CD4-positive, alpha-beta T cell treated with Interleukin-6 at 100 ng/mL for 8 hours (primary cell): ENCODE measurements at places on chromosomes 6 and 20.

DNA sequence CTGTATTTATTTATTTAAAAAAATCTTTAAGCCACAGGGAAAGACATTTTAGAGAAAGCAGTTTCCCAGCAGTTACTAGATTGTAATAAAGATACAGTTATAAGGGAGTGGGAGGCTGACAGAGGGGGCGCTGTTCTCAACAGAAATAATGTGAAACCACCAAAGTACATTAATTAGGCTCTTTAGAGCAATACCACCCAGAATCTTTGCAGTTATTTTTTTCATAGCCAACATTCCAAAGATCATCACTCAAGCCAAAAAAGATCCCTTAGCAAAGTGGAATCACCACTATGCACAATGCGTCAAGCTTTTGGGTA lies 331.3 kb upstream of the DEFB112 start:
- DNase-seq: no peak

GRCh38 chr20:1214838-1215261 lies 11.0 kb upstream of the RAD21L1 start:
- no peak for DNase-seq

DNA sequence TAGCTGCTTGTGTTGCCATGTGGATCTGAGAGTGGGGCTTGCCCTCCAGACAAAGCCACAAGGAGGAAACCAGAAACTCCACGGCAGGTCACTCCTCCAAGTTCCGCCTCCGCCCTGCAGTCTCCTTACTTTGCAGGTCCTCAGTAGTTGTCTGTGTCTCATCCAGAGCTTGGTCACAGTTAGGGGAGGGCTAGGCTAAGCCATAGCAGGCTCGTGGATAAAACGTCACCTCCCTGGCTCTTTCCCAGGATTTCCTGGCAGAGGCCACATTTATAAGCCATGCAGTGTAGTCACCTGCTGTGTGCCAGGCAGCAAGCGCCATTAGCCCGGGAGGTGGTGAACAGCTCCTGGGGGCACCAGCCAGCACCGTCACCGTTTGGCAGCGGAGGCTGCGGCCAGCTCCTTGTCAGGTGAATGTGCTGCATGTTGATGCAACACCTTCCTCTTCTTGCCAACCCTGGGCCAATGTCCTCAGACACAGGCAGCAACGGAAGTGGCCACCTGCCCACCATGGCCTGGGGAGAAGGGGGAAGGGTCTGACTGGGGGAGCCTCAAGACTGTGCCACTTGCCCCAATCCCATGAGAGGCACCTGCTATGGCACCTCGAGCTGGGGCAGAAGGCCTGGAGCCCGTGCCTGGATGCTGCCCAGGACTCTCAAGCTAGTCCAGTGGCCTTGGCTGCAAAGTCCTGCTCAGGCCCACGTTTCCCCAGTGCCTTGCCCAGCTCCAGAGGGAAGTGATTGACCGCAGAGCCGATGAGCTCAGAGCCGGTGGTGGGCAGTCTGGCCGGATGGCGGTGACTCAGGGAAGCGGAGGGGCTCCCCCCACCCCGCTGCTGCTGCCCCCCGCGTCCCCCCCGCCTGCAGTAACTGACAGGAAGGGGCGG lies 39.0 kb upstream of the SLCO4A1 start:
- peak; percentile 33 for DNase-seq

- DNase-seq: no peak
These were observed 10.8 kb upstream of the FOXC1 start for GRCh38 chr6:1598886-1599285.

- DNase-seq: no peak
These were observed 2.1 kb downstream of the VEGFA start for GRCh38 chr6:43771858-43772680.

DNA sequence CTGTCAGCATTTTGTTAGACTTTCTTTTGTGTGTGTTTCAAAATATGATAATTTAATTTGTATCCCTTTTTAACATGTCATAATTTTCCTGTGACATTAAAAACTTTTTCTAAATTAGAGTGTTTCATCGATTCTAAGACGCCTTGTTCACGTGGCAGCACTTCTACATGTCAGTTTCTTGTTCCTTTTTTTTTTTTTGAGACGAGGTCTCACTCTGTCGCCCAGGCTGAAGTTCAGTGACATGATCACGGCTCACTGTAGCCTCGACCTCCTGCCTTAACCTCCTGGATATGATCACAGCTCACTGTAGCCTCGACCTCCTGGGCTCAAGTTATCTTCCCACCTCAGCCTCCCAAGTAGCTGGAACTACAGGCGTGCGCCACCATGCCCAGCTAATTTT lies 27.6 kb upstream of the ADRM1 start:
- no peak for DNase-seq

DNA sequence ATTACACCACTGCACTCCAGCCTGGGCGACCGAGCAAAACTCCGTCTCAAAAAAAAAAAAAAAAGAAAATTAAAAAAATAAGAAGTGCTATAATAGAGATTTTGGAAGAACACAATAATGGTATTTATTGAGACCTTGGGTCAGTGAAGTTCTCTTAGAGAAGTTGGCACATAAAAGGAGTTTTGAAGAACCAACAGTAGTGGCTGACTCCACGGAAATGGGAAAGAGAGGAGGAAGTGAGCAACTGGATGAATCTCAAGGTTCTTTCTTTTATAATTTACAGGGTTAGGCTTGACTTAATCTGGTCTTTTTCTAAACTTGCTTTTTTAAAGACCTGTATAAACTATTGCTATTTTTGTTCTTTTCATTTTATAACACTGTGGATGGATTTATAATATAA lies 52.8 kb downstream of the TOMM6 start:
- DNase-seq: no peak

GRCh38 chr20:34222208-34222607 lies 19.0 kb upstream of the ASIP start:
- DNase-seq: no peak

DNA sequence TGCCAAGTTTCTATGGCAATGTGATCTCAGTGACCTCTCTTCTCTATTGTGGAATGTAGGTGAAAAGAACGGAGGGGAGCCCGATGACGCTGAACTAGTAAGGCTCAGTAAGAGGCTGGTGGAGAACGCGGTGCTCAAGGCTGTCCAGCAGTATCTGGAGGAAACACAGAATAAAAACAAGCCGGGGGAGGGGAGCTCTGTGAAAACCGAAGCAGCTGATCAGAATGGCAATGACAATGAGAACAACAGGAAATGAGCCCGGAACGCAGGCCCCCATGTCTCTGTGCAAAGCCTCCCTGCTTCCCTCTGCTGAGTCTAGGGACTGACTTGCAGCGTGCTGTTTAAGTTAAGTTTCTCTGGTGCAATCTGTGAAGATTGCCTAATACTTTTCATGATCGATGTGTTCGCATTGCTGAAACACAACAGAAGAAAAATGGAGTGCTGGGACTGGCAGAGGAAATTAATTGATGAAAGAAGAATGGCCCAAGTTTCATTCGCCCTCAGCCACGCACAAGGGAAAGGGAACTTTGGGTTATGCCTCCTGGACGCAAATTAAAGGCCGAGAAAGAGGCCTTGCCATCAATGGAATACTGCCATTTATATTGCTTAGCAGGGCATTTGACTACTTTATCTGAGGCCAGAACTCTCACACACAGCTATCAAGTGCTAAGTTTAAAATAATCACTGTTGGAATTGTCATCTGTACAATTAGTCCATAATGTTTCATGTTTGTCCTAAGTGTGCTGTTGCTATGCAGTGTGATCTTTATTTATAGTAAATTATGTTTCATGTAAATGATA lies 146.4 kb downstream of the AKAP7 start:
- DNase-seq: peak; percentile 88

GRCh38 chr6:118704915-118705314 lies 53.5 kb upstream of the CEP85L start:
- no peak for DNase-seq
